ENCODE measurements at places on chromosomes 6 and 20.

DNA sequence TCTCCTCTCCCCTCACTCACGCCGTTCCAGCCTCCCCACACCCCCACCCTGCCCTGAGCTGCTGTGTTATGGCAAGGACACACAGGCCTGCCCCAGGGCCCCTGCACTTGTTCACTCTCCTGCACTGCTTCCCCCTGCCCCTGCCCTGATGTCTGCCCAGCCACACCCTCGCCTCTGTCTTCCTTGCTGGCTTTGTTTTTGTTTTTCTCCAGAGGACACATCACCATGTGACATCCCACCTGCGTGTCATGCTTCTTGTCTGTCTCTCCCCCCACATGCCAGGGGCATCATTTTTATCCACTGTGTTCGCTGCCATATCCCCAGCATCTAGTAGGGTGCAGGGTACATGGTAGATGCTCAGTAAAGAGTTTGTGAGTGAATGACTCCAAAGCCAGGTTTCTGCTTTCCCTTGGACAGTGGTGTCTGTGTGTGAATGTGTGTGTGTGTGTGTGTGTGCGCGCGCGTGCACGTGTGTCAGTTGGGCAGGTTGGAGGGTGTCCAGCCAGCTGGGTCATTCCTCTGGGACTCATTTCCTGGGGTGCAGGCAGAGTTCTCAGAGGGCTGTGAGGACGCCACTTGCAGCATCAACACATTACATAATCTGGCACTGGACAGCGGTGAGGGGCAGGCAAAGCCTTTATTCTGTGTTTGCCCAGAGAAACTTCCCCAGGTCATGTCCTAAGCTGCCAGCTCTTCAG, 60.6 kb downstream of the STK35 start:
- DNase-seq = no peak

GRCh38 chr6:44829836-44830235, 442.3 kb downstream of the CDC5L start:
- no peak for DNase-seq

DNA sequence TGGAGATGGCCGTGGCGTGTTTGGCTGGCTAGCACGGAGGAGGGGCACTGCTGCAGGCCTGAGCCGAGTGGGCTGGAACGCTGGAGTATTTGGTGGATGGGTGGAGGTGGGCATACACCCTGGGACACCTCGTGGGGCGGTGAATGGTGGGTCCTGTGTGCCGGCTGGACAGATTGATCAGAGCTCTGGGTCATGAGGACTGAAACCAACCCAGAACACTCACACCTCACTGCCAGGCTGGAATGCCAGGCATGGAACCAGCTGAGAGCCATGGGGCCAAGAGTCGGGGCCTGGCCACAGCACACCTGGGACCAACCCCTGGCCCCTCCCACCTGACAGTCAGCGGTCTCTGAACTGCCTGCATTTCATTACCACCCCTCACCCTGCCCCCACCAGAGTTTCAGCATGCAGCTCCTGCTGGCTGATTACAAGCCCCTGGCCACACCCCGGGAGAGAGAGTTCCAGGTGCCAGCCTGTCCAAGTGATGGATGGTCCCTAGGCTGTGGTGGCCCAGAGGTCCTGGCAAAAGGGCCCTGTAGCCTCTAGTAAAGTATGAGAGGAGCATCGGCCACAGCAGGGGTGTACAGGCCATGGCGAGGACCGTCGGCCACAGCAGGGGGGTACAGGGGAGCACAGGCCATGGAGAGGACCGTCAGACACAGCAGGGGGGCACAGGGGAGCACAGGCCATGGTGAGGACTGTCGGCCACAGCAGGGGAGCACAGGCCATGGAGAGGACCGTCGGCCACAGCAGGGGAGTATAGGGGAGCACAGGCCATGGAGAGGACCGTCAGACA, 3.3 kb downstream of the NPBWR2 start:
- DNase-seq = no peak

DNA sequence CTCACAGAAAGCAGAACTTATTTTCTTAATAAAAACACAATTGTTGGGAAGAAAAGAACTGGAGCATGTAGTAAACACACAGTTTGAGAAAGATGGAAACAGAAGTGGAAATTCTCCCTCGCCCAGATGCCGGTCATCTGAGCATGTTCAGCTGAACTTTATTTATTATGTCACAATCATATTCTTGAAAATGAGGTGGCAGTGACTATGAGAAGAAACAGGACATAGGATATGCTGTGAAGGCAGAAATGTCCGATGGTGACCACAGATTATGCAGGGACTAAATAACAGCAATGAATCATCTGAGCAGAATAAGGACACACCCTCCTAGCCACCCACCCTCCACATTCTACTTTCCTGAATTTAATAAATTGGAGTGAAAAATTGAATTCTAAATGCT, 425.3 kb upstream of the NOX3 start:
- no peak for DNase-seq

- DNase-seq = no peak
Measured at GRCh38 chr6:4358414-4359107, 223.2 kb upstream of the ECI2 start.

DNA sequence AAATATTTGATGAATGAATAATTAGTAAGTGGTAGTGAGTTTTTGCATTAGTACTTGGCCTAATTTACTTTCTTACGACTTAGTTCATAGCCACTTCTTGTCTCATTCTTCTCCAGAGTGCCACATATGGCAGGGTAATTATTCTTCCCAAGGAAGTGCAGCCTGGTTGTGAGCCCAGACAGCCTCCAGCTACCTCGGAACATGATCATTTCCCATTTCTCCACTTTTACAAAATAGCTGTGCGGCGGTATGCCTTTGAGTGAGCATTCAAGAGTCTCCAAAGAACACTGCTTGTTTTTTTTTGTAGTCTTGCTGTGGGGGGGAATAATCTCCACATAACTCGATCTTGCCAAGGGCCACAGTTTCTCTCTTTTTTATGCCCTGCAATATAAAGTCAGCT, 765.0 kb downstream of the HDGFL1 start:
- no peak for DNase-seq

- no peak for DNase-seq
Measured at GRCh38 chr6:44456070-44456965, 68.8 kb downstream of the CDC5L start.

- DNase-seq = no peak
Measured at GRCh38 chr20:62165762-62166399, 16.9 kb upstream of the MTG2 start.

GRCh38 chr6:124119596-124119995, 315.9 kb downstream of the NKAIN2 start:
- no peak for DNase-seq
